ENCODE measurements at places on chromosomes 4 and X. TPM values are rescaled to one million over a fixed set of nuclear protein-coding genes. Genes with fewer than 3 reads are reported as not detected.

DNA sequence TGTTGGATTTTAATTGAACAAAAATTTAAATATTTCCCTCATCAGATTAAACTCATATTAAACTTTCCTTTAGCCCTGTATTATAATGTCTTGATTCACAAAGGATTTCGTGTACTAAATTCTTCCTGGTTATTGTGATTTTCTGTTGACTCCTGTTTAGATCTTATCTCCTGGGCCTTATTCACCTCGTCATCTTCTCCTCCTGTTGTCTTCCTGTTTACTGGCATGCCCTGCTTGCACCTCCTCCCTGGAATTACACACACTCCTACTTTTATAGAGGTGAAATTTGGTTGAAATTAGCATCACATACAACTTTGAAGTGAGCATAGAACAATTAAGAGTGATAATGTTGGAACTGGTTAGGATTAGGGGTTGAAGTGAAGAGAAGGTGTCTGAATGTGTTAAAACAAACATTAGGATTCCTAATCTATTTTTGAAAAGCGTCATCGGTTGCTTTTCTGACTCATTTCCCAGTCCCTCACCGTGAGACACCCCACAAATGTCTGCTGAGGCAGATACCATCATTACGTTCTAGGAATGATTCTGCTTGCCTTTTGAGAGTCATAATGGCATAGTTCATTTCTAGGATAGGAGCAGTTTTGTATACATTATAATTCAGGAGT is 32.5 kb downstream of the TLL1 start:
- DNase-seq, result no peak

DNA sequence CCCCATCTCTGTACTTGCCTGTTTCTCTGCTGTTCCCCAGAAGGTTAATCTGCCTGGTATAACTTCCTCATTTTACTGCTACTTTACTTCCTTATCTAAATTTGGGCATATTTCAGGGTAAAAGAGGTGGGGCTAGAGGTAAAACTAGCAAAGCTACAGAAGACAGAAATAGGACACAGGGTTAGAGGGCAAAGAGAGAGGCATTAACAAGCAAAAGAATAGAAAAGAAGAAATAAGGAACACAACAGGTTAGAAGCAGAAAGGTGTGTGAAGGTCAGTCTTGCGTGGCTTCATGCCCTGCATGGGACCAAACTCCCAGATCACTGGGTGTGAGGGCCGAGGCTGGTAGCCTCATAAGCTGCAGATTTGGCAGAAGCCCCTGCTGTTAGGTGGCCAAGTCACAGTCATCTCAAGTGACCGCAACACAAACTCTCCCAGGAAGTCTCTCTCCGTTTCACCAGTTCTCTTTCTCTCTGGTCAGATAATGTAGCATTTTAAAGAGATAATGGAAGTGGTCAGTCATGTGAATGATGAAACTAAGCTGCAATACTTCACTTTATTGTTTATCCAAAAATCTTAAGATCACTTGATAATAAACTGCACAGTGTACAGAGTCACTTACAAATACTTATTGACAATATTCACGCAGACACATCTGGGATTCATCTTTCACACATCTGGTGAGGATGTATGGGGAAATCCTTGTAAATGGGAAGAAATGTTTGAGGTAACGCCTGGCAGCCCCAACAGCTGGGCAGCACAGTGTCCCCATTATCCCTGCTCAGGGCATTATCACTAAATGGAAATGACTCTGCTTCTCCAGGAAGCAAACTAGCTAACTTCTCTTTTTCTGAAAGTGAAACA is 16.4 kb downstream of the TMEM154 start:
- no peak for DNase-seq

DNA sequence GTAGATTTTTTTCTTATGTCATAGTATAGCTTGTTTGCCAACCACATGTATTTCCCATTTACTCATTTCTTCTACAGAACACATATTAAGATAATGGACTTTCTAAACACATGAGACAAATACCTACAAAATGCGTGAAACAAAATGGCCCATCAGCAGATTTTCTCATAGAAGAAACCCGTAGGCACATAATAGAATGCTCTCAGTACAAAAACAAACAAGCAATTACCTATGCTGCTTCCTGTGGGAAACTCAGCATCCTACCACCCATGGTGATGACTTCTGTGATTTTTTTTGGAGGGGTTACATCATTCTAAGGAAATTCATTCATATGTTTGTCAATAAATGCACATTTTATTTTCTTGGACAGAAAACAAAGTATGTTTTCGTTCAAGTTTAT is 343.6 kb downstream of the SPRY1 start:
- DNase-seq, result no peak

- no peak for DNase-seq
Measured at GRCh38 chrX:121558886-121559285, 511.5 kb downstream of the GLUD2 start.

Gene HSFX2
- total RNA-seq, result not detected

Gene PDZD4
- total RNA-seq, result 3.1 TPM

Gene P2RY4
- total RNA-seq, result 0.69 TPM

Gene TMEM255A
- total RNA-seq, result 0.69 TPM

Gene PAGE4
- not detected for total RNA-seq
